ENCODE measurements at places on chromosomes 2 and 18.

DNA sequence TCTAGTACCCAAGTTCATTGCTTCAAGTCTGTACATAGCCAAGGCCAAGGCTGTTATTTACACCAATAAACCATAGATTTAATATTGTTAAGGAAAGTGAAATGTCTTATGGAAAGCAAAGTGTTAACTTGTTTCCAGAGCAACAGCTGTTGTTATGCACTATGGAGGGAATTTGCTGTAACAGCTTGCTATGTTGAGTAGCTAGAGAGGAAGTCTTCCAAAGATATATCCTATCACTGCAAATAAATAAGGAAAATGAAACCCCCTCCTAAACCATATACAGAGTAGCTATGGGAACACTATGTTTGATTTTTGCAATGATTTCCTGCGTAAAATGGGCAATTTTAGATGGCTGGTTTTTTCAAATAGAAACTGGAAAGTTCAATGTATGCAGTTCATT lies 21.1 kb downstream of the TMEM182 start:
- no peak for DNase-seq

GRCh38 chr2:8171608-8172007 lies 510.2 kb upstream of the ID2 start:
- peak; percentile 13 for DNase-seq

DNA sequence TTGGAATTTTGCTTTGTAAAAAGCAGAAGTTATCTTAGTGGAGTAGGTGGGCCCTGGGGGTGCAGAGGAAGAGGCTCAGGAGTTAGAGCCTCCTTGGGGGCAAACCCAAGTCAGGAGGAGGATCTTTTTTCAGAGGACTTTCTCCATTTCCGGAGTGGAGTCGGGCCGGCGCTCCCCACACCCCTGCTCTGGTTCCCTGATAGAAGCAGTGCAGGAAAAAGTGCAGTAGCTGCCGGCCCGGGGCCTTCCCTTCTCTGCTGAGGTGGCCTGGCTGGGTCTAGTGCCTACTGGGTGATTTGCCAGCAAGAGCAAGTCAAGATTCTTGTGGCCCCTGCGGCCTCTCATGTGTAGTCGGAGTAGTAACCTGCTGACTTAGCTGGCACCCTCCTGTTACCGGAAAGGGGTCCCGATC lies 124.2 kb upstream of the HS6ST1 start:
- DNase-seq, result peak; percentile 19

DNA sequence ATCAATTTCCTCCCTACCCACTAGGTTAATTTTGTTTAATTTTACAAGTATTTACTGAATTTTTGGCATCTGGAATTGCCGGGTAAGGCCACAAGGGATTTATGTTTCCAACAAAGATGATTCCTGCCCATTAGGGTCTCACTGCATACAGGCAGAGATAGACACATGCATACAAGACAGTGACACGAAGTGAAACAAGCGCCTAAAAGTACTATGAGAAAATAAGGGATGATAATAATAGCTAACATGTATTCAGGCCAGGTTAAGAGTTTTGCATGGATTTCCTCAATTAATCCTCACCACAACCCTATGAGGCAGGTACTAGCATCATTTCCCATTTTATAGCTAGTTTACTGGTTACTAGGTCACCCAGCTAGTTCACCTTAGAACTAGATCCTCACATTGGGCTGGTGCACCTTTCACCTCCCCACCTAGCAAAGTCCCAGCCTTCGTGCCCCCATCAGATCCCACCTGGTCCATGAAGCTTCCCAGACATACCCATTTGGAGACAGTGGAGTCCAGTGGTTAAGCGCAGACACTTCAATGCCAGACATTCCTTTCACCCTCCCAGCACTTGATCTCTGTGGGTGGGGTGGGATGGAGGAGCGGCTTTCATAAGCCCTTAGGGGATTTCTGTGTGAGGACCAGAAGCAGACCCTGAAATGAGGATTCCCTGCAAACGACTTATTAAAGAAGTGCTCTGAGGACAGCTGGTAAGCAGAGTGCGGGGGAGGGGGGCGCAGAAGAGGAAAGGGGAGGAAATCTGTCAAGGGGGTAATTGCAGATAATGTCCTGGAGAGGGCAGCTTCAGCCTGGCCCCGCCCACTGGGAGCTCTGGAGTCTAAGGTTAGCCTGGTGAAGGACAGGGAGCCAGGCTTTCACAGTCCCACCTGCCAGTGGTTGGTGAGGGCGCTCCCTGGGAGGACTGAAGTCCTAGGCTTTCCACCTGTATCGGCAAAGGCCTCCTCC lies 5.8 kb upstream of the DGUOK start:
- no peak for DNase-seq

DNA sequence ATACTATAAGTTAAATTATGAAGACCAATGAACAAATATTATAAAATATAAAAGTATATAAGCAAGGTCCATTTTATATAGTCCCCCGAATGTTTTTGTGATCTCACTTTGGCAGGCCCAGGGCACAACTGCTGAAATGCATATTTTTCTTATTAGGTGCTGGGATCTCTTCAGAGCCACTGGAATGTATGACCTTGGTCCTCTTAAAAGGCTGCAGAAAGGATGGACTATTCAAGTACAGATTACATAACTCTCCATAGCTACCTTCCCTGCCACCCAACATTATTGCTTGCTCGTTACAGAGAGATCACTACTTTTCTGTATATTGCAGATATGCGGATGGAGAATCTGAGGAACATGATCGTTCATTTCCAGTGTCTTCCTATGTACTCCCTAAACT lies 925.6 kb upstream of the CELF4 start:
- no peak for DNase-seq

- no peak for DNase-seq
Observed at GRCh38 chr2:240731178-240731545, 39.5 kb downstream of the AQP12A start.

- no peak for DNase-seq
Observed at GRCh38 chr2:231393149-231394131, 2.1 kb upstream of the B3GNT7 start.

GRCh38 chr2:48380208-48380607 lies 149.7 kb upstream of the STON1 start:
- DNase-seq, result no peak

- DNase-seq, result no peak
Observed at GRCh38 chr2:30348825-30349224, 98.2 kb upstream of the LCLAT1 start.

DNA sequence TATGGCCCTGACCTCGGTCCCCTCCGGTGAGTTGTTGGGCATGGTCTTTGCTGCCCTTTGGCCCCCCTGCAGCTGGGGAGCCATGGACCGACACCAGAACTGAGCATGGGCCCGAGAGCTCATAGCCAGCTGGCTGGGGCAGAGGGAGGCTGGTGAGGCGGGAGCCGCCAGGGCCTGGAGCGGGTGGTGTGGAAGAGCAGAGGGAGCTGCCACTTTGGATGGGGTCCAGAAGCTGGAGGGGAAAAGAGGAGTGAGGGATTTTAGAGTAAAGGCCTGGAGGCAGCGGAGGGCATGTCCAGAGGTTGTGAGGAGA lies 16.5 kb upstream of the CNNM3 start:
- no peak for DNase-seq

DNA sequence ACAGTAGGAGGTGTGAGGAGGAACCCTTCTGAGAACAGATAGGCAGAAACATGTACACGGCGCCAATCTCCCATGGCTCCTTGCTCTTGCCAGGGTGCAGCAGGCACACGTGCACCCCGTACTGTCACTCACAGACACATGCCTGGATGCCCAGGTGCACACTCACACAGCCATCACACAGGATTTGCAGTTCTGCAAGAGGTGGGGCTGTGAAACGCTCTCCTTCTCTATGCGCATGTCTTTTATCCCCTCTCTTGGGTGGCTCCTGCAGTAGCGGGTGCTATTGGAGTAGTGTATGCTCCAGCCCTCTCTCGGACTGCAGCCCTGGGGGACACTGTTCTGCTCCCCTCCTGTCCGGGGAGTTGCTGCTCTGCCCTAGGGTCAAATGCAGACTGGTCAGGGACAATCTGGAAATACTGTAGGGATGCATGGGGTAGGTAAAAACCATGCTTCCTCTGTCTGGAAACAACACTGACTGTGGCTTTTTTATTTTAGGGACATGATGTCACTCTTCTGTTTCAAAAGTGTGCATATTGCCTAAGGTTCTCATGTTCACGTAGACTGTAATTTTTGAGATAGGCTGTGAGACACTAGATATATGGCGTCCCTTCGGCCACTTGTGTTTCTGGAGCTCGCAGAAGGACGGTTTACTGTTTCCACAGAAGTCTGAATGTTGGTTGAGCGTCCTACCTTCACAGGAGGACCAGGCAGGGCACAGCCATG lies 118.5 kb downstream of the PRKCE start:
- no peak for DNase-seq

DNA sequence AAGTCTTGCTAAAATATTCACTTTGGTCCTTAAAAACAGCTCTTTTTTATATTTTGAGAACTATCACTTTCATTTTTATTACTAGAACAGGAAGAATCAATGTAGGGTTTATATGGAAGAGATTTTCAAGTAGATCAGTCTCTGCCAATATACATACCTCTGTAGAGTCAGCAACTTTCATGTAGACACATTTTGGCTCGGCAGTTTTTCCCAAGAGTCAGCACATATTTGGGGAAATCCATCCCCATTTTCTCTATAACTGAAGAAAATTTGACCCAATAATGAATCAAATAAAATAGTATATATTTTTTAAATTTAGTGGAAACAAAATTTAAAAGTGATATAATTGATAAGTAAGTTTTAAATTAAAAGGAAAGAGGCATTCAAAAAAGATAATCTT lies 329.8 kb upstream of the TFPI start:
- no peak for DNase-seq

- DNase-seq, result peak; percentile 72
Observed at GRCh38 chr2:37654932-37655841, 16.3 kb downstream of the CDC42EP3 start.

DNA sequence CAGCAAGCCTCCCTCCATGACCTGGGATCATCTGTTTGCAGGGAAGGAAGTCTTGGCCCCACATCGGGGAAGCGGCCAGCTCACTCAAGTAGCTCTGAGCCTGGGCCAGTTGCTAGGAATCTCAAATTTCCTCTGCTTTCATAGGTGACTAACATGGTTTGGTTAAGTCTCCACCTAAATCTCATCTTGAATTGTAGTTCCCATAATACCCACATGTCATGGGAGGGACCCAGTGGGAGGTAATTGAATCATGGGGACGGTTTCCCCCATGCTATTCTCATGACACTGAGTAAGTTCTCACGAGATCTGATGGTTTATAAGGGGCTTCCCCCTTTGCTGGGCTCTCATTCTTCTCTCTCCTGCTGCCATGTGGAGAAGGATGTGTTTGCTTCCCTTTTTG lies 75.2 kb downstream of the LBH start:
- DNase-seq, result peak; percentile 9

DNA sequence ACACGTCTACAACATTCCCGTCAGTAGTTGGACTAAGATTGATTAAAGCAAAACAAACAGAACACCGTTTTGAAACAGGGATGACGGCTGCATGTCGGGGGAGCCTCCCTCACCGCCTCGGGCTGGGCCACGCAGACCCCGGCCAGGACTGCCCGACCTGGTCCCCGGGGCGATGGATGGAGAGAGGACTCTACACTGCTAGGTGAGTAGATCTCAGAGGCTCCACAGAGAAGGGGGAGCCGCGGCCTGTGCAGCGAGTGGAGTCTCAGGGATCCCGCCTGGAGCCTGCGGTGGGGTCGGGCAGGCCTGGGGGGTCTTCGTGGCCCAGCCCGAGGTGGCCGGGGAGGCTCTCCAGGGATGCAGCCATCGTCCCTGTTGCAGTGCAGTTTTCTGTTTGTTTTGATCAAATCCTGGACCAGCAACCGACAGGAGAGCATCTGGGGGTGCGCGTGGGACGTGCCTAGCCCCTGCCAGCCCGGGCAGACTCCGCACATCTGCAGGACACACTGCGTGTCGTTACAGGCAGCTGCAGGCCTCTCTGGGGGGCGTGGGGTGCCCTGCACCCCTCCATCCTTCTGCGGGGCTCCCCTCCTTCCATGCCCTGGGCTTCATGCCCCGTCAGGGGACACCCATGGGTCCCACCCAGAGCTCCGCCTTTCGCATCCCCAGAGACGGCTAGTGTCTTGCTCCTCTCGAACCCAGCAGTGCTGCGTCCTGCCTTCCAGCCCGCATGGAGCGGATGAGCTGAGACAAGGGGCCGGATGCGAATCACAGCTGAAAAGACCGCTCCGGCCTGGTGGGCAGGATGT lies 143.6 kb downstream of the RTP5 start:
- DNase-seq, result no peak

DNA sequence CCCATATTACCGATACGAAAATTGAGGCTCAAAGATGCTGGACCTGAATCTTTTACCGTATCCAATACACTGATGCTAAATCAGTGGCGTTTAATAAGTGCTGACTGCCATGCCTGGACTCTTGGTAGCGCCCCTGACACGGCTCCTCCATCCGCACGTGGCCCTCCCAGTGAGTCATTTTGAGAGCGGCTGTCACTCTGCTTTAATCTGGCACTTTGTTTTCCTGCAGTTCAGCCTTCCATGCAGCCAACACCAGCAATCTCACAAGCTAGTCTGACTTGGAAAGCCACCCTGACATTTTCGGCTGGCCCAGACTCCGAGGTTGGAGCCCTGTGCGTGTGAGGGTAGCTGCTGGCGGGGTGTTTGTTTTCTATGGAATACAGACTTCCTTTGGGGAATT lies 155.1 kb upstream of the LMAN1 start:
- DNase-seq, result peak; percentile 62

GRCh38 chr2:111652038-111652437 lies 232.0 kb downstream of the ANAPC1 start:
- peak; percentile 44 for DNase-seq

- DNase-seq, result no peak
Observed at GRCh38 chr18:35691625-35692024, 110.1 kb downstream of the GALNT1 start.

DNA sequence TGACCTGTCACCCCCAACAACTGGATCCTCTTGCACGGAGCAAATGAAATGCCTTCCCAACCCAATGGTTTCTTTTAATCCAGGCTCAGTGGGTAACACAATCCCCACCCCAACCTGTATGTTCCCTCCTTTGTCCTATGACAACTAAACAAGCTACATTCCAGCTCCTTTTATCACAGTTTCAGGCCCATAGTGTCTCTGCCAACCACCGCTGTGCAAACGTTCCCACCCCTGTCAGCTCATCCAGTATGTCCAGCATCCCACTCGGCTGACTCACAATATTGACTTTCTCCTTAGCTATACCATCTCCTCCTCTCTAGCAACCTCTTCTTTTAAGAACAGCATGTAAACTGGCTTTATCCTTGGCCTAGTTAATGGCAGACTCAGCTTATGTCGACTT lies 117.9 kb upstream of the PPP1CB start:
- peak; percentile 93 for DNase-seq
